ENCODE measurements at places on chromosomes 11 and 22. TPM values are rescaled to one million over a fixed set of nuclear protein-coding genes. Genes with fewer than 3 reads are reported as not detected.

Gene TLCD5
- total RNA-seq, result 8.1 TPM

Gene XKR3
- total RNA-seq, result not detected

Gene SLC43A1
- 35.8 TPM for total RNA-seq

Gene HBG2
- not detected for total RNA-seq

Gene RAB38
- 4.2 TPM for total RNA-seq

DNA sequence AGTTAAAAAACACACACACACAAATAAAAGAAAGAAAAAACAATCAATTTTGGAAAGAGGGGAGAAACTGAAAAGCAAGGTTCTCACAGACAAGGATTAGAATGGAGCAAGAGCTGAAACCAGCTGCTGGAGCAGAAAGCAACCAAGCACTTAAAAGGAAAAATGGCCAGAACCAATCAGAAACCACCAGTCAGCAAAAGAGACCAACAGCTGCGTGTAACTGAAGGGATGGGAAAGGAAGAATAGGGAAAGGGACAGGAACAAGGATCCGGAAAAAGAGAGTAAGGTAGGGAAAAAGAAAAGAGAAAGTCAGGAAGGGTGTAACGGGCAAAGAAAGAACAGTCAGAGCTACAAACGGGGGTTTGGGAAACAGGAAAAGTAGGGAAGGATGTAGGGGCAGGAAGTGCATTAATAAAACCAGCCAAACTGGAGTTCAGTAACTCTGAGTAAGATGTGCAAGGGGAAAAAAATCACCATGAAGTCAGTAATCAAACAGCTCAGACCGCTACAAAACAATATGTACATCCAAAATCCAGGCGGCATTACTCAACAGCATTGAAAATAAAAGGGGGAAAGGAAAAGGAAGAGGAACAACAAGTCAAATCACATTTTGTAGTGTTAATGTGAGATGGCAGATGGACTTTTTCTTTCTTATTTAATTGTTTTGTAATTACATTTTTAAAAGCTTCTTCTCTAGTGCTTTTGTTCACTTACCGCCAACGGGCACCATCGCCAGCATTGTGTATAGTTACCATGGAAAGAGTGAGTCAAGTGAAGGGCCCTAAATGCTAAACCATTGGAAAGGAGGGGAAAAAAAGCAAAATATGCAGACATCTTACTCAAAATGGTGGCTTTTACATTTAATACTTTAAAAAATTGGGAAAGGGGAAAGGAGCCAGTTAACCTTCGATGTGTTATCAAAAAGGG lies 49.2 kb downstream of the APOL5 start:
- H3K4me1 ChIP-seq, result no peaks in the 10 kb centered on the region
- H3K27me3 ChIP-seq, result no peaks in the 10 kb centered on the region
- no peaks in the 10 kb centered on the region for H3K36me3 ChIP-seq
- no peak for DNase-seq
- H3K4me3 ChIP-seq, result no peak overlapping the region
- no peak overlapping the region for H3K27ac ChIP-seq

GRCh38 chr11:64814712-64815187 lies 4.4 kb upstream of the MEN1 start:
- DNase-seq, result no peak
- H3K4me3 ChIP-seq, result no peak overlapping the region
- no peaks in the 10 kb centered on the region for H3K27me3 ChIP-seq
- peaks cover 3% of the 10 kb centered on the region for H3K4me1 ChIP-seq
- H3K27ac ChIP-seq, result no peak overlapping the region
- no peaks in the 10 kb centered on the region for H3K36me3 ChIP-seq

- no peaks in the 10 kb centered on the region for H3K4me1 ChIP-seq
- no peak overlapping the region for H3K27ac ChIP-seq
- DNase-seq, result no peak
- no peaks in the 10 kb centered on the region for H3K36me3 ChIP-seq
- no peak overlapping the region for H3K4me3 ChIP-seq
Observed at GRCh38 chr11:27008811-27009535, 15.1 kb downstream of the FIBIN start.

DNA sequence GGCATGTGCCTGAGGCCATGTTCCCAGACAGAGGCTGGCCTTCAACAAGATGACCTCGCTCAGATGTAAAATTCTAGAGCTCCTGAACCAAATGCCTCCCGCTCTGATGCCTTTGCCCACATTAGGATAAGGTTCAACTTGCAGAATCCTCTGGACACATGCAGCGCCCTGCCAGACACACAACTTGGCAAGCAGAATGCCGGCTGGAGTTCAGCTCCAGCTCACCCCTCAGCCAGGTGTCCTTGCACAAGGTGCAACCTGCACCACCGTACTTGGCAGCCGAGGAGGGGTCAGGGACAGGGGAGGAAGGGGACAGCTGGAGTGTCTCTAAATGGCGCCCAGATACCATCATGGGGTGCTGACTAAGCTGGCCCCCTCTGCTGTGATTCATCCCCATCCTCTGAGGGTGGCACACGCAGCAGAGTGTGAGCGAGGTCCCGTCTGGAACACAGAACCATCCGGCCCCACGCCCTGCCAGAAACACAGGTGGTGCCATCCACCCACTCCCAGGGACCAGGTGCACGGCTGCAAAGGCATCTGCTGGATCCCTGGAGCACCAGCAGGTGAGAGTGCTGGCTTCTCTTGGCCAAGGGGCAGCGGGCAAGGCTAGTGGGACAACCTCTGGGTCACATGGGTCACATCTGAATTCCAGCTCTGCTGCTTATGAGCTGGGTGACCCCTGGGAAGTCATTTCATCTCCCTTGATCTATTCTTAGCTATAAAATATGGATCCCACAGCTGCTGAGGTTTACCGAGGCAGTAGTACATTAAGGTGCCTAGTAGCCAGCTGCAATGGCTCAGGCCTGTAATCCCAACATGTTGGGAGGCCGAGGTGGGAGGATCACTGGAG lies 12.8 kb downstream of the ZMAT5 start:
- H3K4me3 ChIP-seq, result no peak overlapping the region
- no peaks in the 10 kb centered on the region for H3K4me1 ChIP-seq
- DNase-seq, result no peak
- no peaks in the 10 kb centered on the region for H3K36me3 ChIP-seq
- no peaks in the 10 kb centered on the region for H3K27me3 ChIP-seq
- no peak overlapping the region for H3K27ac ChIP-seq

GRCh38 chr11:100872951-100873740 lies 186.1 kb downstream of the ARHGAP42 start:
- H3K27me3 ChIP-seq, result no peaks in the 10 kb centered on the region
- peaks cover 33% of the 10 kb centered on the region for H3K4me1 ChIP-seq
- no peak overlapping the region for H3K4me3 ChIP-seq
- DNase-seq, result no peak

- no peaks in the 10 kb centered on the region for H3K27me3 ChIP-seq
- DNase-seq, result no peak
- H3K4me3 ChIP-seq, result no peak overlapping the region
- H3K27ac ChIP-seq, result peak overlapping the region; percentile 76
Observed at GRCh38 chr11:110349138-110349996, 53.0 kb upstream of the RDX start.

- H3K36me3 ChIP-seq, result no peaks in the 10 kb centered on the region
- H3K4me1 ChIP-seq, result no peaks in the 10 kb centered on the region
- DNase-seq, result no peak
- H3K27ac ChIP-seq, result no peak overlapping the region
Observed at GRCh38 chr22:47034905-47035419, 272.5 kb downstream of the TBC1D22A start.

GRCh38 chr22:19756288-19757128 lies 4.1 kb upstream of the TBX1 start:
- no peak for DNase-seq
- peak overlapping the region; percentile 31 for H3K4me3 ChIP-seq
- H3K27me3 ChIP-seq, result no peaks in the 10 kb centered on the region
- H3K4me1 ChIP-seq, result no peaks in the 10 kb centered on the region

DNA sequence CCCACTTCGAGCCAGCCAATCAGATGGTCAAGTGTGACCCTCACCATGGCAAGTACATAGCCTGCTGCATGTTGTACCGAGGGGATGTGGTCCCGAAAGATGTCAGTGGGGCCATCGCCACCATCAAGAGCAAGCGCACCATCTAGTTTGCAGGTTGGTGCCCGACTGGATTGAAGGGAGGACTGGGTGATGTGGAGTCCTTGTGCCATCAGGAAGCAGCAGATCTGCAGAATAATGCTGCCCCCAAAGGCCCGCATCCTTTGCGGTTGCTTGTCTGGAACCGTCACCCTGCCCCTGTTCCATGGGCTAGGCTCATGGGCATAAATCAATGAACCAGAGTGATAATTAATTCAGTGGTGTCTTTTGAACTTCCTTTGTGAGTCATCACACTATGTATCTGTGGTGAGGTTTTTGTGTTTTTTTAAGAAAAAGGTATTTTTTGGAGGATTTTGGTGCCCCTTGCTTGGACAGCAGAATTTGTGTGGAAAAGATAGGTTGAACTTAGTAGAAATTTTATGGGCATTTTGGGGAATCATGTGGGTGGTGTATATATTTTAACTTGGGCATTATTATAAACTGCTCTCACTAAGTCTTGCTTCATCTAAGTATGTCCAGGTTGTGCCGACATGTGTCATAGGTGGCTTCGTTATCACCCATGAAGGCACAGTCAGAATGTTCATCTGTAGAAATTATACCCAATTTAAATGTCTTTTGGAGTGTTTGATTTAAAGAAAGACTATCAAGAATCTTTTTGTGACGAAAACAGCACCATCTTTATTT lies 22.3 kb downstream of the LRRC74B start:
- no peaks in the 10 kb centered on the region for H3K36me3 ChIP-seq
- no peak overlapping the region for H3K27ac ChIP-seq
- no peaks in the 10 kb centered on the region for H3K4me1 ChIP-seq
- no peaks in the 10 kb centered on the region for H3K27me3 ChIP-seq

DNA sequence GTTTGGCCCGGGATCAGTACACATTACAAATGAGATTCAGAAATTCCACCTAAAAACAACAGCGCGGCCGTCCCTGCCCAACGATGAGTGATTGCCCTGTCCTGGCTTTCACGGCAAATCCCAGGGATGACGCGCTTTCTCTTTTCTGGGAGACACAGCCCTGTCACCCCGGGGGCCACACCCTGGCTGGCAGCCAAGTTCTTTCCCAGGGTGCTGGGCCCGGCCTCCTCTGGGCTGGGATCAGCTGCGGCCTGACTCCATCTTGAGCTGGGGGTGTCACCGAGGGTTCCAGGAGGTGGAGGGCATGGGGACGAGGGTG lies 82.7 kb downstream of the FBLN1 start:
- no peak overlapping the region for H3K27ac ChIP-seq
- peak; percentile 17 for DNase-seq
- H3K4me1 ChIP-seq, result no peaks in the 10 kb centered on the region
- no peaks in the 10 kb centered on the region for H3K36me3 ChIP-seq
- H3K4me3 ChIP-seq, result no peak overlapping the region

DNA sequence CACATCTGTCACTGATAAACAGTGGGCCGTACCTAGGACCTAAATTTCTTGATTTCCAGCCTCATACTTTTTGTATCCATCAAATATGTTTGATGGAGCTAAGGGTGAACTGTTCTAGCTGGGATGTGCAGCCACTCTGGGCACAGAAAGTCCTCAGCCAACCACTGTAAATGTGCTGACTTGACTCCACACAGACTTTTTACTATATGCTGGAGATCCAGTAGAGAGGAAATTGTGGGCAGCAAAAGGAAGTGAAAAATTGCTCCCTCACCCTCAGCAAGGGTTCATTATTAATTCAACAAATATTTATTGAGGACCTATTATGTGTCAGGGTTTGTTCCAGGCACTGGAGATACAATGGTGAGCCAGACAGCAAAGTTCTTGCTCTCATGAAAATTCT lies 54.2 kb upstream of the AMPD3 start:
- no peaks in the 10 kb centered on the region for H3K27me3 ChIP-seq
- H3K4me3 ChIP-seq, result no peak overlapping the region
- H3K27ac ChIP-seq, result no peak overlapping the region
- no peaks in the 10 kb centered on the region for H3K36me3 ChIP-seq
- no peak for DNase-seq

- no peaks in the 10 kb centered on the region for H3K27me3 ChIP-seq
- H3K4me1 ChIP-seq, result no peaks in the 10 kb centered on the region
- no peak for DNase-seq
- no peak overlapping the region for H3K27ac ChIP-seq
- H3K36me3 ChIP-seq, result no peaks in the 10 kb centered on the region
Observed at GRCh38 chr11:87894961-87895360, 280.3 kb downstream of the RAB38 start.

DNA sequence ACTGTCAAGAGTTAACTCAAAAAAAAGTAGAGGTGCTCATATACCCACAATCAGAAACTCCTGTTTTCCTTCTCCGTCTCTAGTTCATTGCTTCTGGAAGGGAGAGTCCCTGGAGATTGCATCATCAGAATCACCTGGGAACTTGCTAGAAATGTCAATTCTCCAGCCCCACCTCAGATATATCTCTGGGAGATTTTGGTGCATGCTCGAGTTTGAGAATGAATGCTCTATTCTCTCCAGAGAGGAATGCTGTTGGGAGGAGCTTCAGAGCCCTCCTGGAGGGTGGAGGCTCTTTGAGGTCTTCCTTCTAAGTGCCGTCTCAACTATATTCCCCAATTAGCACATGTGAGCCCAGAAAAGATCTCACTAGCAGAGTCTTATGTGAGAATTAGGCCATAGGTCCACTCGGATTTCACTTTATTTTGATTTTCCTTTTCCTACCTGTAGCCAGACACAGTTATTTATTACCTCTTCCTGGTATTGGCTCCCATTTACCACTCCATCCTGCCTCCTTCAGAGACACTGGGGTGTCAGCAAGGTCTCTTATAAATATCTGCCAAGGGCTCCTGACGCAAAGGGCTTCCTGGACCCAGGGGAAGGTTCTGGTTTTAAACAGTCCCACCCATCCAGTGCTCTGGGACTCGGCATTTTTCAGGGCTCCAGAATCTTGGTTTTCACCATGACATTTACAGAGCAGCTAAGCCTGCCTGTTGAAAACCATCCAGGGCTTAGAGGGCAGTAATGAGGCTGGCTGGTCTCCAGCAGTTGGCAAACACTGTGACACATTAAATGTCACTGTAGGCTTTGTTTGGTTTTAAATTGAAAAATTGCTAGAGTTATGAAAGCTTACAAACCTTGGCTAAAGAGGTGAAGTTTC lies 136.2 kb downstream of the CD44 start:
- H3K27me3 ChIP-seq, result no peaks in the 10 kb centered on the region
- DNase-seq, result no peak
- no peaks in the 10 kb centered on the region for H3K4me1 ChIP-seq
- no peak overlapping the region for H3K4me3 ChIP-seq

GRCh38 chr11:2927851-2928604 lies 1.2 kb downstream of the PHLDA2 start:
- H3K4me1 ChIP-seq, result peaks cover 25% of the 10 kb centered on the region
- no peak for DNase-seq
- no peaks in the 10 kb centered on the region for H3K36me3 ChIP-seq
- peak overlapping the region; percentile 50 for H3K4me3 ChIP-seq

- H3K27ac ChIP-seq, result no peak overlapping the region
- H3K4me3 ChIP-seq, result no peak overlapping the region
- DNase-seq, result no peak
- no peaks in the 10 kb centered on the region for H3K4me1 ChIP-seq
Observed at GRCh38 chr11:83648610-83649527, 362.7 kb upstream of the CCDC90B start.
